ENCODE measurements at places on chromosomes 2 and 18.

DNA sequence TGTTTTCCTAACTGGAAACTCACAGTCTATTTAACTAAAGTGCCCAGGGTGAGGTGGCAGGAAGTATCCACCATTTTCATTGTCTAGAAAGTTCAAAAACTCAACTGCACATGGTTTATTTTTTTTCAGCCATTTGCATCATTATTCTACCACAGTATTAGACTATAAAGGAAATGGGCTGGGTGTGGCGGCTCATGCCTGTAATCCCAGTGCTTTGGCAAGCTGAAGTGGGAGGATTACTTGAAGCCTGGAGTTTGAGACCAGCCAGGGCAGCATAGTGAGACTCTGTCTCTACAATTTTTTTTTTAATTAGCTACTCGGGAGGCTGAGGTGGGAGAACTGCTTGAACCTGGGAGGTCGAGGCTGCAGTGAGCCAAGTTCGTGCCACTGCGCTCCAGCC is 213.8 kb downstream of the MYO3B start:
- DNase-seq: no peak

DNA sequence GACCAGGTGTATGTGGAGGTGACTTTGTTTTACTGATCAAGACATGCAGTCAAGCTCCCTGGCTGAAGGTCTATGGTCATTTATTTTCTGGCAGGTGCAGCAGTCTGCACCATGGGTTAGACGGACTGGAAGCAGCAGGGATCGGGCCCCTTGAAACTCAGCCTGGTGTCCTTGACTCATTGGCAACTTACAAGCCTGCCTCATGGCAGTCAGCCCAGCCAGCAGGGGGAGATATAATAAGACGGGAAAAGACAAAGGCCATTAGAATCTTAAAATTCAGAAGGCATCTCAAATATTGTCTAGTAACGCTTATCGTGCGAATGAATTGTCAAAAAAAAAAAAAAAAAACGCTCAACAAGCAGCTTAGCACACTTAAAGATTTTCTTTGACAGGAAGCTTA is 308.2 kb downstream of the EN1 start:
- DNase-seq: no peak

DNA sequence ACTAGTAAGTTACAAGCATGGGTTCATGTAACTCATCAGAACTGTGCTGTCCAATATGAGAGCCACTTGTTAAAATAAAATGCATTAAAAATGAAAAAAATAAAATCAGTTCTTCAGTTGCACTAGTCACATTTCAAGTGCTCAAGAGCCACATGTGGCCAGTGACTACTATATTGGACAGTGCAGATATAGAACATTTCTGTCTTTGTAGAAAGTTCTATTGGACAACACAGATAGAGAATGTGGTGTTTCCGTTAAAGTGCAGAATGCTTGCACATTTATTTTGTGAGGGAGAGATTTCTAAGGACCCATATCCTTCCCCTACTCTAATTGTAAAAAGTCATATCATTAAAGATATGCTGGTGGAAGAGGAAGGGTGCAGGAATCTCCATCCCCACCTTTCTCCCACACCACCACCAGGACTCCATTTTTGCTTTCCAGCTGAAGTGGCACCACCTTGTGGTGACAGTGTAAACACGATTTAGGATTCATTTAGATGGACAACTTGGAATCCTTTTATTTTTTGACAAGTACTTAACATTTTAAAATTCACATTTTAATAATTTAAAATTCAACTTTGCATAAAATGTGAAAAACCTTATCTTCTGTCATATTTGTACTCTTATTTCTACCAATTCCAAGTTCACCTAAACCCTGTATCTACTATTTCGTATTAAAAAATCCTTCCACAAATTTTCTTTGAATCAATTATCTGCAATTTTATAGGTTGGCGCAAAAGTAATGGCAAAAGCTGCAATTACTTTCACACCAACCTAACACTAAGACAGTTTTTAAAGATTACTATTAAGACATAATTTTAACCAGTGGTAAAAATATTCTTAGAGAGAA is 9.4 kb upstream of the CD302 start:
- no peak for DNase-seq

DNA sequence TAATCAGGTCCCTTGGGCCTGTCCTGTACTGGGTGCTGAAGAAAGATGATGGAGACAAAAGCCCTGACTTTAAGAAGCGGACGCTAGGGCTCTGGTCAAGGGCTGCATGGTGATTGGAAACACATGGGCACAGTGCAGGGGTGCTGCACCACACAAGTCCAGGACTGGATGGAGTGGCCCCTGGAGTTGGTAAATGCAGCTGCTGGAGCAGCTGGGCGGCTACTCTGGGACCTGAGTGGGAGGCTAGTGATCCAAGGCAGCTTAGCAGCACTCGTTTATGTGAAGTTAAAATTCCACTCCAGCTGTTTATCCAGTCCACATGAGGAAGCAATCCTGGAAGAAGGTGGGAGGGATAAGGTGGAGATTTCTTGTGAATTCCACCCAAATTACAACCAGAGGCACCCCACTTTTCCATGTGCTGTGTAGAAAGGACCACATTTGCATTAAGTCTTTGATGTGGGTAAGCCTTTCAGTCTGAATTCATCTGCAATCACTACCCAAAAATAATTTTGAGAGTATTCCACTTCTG is 24.9 kb downstream of the MERTK start:
- DNase-seq: no peak

DNA sequence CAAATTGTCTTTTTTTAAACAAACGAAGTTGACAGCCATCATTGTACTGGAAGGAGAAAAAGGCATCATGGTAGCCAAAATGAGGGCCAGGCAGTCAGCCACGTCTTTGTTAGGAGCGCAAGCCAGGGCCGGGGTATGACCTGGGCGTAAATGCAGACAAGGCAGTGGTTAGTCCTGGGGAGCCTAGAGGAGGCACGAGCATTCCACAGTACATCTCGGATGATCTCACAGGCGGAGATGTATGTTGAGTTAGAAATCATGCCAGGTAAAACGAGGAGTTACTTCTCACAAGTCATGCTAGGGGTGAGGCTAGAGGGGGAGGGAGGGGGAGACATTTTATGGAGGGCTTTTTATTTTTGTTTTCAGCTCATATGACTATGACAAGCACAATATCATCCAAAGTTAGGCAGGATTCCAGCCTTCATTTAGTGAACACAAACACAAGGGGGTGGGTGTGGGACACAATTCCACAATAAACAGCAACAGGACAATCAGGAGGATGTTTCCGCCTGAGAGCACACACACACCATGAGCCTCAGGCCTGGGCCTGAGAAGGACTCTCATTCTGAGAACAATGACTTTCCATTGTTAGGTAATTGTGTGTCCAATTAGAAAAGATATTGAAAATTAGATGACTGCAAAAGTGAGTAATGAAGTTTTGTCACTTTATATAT is 64.4 kb upstream of the PGAP1 start:
- no peak for DNase-seq

GRCh38 chr2:138507267-138507666 is 5.7 kb downstream of the SPOPL start:
- no peak for DNase-seq

GRCh38 chr2:156322051-156322685 is 10.4 kb downstream of the NR4A2 start:
- DNase-seq: no peak
